Stimulated activated CD8-positive, alpha-beta memory T cell treated with anti-CD3 and anti-CD28 coated beads, Interleukin-15, amount 100 ng/mL, for 48 hours (primary cell): ENCODE measurements at places on chromosomes 11 and 22.

- peak; percentile 71 for DNase-seq
Observed at GRCh38 chr22:44026630-44027511, 2.8 kb downstream of the PARVB start.

GRCh38 chr11:116519499-116519898, 253.3 kb downstream of the BUD13 start:
- DNase-seq: no peak

DNA sequence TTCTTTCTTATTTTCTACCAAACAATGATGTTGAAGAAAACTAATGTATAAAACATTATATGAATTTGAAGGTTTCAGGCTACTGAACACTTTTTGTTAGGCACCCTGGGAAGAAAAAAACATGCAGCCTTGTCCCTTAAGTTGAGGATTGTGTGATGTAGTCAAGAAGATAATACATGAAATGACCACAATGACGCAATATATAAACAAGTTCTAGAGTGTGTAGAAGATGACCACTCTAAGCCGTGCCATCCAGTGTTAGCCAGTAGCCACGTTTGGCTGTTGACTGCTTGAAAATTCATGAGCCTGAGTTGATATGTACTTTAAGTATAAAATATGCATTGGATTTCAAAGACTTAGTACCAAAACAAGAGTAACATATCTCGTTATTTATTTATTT, 16.2 kb downstream of the SWAP70 start:
- DNase-seq: no peak

DNA sequence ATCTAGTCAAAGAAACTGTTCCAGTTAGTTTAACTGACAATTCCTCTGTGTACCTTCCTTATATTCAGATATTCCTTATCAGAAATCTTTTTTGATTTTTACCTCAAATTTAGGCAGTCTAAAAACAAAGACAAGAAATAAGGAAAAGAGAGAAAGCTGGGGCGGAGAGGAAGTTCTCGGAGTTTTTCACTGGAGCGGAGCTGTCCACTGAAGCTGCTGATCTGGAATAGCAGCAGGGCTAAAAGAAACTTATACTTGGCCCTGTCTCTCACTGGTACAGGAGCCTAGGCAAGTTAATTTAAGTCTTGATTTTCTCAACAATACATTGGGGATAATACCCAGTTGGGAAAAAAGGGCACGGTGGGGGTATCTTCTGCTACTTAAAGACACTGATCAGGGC, 59.2 kb upstream of the CYP2D6 start:
- DNase-seq: no peak

DNA sequence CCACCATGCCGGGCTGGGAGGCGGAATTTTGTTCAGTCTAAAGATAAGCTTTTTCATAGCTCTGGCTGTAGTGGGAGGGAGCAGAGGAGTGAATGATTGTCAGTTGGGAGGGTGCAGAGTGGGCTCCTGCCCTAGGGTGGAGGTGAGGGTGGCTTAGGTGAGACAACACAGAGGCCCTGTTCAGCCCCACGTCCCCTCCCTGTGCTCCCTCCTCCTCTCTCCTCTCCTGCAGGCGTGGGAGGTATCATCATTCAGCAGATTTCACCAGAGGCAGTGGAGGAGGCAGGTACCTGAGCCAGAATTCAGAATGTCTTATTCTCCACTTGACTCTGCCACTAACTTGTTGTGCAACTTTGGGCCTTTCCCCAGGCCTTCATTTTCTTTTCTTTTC, 1.7 kb upstream of the THRSP start:
- no peak for DNase-seq

- DNase-seq: no peak
Observed at GRCh38 chr22:45381348-45381747, 32.1 kb downstream of the SMC1B start.

- DNase-seq: no peak
Observed at GRCh38 chr11:35041070-35041554, 97.9 kb upstream of the CD44 start.

- no peak for DNase-seq
Observed at GRCh38 chr11:23569134-23569533, 708.9 kb upstream of the CCDC179 start.

DNA sequence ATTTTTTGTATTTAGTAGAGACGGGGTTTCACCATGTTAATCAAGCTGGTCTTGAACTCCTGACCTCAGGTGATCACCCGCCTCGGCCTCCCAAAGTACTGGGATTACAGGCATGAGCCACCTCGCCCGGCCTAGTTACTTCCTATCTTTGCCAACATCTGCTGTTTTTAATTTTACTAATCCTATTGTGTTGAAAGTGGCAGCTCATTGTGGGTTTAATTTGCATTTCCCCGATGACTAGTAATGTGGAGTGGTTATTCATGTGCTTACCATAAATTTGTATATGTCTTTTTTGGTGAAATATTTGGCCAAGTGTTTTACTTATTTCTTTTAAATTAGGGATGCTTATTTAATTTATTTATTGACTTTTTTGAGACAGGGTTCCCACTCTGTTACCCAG, 74.2 kb upstream of the SLC25A18 start:
- DNase-seq: no peak

DNA sequence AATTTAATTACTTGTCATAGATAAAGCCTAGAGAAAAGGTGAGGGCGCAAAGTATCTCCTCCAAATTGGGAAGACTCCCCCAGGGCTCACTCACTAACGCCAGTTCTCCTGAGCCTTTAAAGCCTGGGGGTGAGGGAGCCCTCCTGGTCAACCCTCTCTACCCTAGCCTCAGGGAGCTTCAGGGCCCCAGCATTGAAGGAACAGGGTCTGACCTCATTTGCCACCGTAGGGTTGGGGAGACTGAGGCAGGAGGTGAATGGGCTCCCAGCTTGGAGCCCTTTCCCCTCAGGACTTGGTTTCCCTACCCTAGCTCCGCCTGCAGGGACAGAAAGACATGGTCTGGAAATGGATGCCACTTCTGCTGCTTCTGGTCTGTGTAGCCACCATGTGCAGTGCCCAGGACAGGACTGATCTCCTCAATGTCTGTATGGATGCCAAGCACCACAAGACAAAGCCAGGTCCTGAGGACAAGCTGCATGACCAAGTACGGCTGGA, 1.7 kb downstream of the FOLR2 start:
- no peak for DNase-seq

DNA sequence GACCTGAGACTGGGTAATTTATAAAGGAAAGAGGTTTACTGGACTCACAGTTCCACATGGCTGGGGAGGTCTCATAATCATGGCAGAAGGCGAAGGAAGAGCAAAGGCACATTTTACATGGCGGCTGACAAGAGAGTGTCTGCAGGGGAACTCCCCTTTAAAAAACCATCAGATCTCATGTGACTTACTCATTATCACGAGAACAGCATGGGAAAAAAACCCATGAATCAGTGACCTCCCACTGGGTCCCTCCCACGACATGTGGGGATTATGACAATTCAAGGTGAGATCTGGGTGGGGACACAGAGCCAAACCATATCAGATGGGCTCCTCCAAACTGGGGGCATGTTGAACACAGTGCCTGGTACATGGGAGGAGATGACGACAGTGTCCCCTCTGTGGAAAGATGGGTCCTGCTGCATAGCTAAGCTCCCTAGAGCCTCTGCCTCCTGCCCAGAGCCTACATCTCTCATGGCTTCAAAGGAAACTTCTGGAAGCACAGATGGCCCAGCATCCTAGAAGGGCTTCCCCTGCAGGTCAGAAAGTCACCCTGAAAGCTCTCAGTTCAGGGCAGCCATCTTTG, 46.1 kb downstream of the MYEOV start:
- DNase-seq: no peak

GRCh38 chr11:122784325-122784955, 53.9 kb upstream of the CRTAM start:
- no peak for DNase-seq

DNA sequence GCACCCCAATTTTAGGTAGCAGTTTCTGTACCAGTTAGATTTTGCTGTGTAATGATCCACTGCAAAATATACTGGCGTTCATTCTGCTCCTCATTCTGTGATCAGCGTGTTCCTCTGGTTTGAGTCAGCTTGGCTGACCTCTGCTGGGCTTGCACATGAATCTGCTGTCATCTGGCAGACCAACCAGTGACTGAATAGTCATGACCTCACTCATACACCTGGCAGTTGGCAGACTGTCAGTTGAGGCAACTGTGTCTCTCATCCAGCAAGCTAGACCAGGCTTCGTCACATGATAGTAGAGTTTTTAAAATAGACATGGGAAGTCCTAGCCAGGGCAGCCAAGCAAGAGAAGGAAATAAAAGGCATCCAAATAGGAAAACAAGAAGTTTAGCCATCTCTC, 316.3 kb upstream of the LARGE1 start:
- DNase-seq: no peak

DNA sequence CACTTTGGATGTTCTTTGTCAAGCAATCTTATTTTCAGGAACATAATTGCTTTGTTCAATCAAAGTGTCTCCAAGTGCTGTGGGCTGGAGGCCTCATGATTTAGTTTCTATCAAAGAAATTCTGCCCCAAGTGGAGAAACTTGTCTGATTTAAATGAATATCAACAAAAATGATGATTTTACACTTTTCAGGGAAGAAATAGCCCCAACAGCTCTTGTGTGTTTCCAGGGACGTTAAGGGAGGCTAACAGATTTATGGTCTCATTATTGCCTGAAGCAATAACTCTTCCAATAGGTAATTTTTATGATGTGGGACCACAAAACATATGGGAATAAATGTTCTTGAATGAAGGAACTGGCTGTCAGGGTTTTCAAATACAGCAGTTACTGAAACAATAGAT, 699.1 kb downstream of the FAM181B start:
- no peak for DNase-seq

- no peak for DNase-seq
Observed at GRCh38 chr11:94877443-94878200, 95.7 kb downstream of the CWC15 start.
